ENCODE measurements at places on chromosomes 7 and 10.

DNA sequence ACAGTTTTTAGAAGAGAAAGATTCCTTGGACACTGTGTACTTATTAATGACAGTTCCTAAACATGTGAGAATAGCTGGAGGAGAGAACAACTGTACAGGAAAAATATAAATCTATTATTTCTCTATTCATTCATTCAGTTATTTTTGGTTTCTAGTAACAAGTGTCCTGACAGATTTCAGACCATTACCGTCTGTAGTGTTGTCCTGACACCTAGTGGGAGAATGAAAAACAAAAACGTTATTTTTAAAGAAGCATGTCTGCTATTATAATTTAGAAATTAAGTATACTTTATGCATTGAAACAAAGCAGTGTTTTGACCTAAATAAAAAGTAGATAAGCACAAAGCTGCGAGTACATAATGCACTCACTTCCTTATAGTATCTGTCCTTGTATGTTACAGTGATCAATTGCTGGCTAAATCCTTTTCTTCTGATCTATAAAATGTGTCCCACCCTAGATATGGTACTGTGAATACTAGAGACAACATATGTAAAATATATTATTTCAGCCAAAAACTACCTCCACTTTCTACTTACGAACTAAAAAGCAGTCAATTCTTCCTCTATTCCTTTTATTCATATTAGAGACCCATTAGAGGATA is 575.6 kb downstream of the ARL4A start:
- no peak for DNase-seq

DNA sequence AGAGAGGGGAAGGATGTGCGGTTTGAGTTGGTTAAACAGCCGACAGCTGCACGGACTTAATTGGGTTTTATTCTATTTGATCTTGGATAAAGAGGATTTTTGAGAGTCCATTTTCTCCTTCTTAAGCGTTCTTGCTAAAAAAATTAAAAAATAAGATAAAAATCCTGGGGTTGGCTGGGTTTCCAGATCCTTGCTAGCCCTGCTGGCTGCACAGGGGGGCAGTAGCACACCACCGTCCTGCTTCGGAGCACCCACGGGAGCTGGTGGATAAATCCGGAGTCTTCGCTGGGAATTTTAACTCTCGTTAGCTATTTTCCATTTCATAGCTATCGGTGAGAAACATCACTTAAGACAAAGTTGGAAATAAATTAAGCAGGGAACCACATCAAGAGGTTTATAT is 792.0 kb downstream of the TYW1 start:
- no peak for DNase-seq

- DNase-seq, result no peak
These were observed 259.8 kb upstream of the MAGI2 start for GRCh38 chr7:79713276-79713675.

- DNase-seq, result no peak
These were observed 3.9 kb upstream of the IQUB start for GRCh38 chr7:123538189-123538714.

DNA sequence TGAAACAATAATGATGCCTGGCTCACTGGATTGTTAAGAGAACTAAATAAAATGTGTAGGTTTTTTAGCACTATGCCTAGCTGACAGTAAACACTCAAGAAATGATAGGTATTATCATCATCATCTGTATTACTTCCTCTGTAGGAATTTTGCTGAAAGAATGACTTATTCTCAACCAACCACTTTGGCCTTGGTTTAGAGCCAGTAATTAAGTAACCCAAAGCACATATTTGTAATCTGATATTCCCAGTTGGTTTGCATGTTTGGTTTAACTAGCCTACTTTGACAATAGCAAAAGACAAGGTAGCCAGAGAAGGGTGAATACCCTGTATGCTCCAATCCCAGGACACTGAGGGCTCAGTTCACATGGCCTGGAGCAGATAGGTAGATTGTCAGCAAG is 34.4 kb downstream of the BCAP29 start:
- no peak for DNase-seq

- no peak for DNase-seq
These were observed 55.3 kb downstream of the CSGALNACT2 start for GRCh38 chr10:43193496-43194080.

DNA sequence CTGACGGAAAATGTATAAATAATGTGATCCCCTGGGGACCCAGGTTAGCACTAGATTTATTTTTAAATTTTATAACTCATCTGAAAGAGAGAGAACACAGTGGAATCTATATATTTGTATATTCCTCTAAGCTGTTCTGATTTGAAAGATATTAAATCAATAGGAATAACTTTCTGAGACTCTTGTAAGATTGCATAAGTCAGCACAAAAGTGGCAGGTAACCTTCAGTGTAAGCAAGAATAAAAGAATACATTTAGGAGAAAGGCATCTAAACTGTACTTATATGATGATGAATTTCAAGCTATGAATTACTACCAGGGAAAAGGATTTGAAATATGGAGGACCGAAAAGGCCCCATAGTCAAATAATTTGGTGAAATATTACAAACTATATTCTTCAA is 112.8 kb downstream of the TBXAS1 start:
- DNase-seq, result no peak

GRCh38 chr7:149559711-149560110 is 62.1 kb upstream of the ZNF746 start:
- DNase-seq, result no peak

DNA sequence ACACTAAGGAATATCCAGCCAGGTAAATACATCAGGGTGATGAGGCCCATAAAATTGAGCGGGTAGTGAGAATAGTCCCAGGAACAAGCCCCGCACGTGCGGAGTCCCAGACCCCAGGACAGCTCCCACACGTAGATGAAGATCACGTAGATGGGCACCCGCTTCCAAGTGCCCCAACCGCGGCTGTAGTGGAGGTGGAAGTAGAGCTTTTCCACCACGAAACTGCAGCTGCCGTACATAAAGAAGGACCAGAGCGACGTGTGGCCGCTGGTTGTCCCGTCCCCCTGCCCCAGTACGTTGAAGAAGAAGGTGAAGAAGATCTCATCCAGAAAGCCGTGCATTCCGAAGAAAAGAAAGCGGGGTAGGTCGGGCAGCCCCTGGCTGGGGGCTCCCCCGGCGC is 948 bp downstream of the TMEM229A start:
- DNase-seq, result no peak

DNA sequence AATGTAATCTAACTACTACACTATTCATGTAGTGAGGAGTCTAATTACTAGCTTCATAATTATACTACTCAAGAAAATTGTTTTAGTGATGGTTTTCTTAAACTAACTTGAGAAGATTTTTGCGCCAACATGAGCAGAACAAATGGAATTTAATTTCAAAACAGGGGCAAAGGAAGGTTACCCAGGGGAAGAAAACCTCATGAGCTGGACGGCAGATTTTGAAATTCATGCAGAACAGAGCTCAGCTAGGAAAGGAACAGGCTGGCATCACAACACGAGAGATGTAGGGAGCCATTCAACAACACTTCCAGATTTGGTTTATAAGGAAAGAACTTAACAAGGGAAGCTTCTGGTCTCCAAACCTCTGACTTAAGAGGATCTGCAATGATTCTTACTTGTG is 235.3 kb upstream of the PRKCQ start:
- DNase-seq, result no peak

DNA sequence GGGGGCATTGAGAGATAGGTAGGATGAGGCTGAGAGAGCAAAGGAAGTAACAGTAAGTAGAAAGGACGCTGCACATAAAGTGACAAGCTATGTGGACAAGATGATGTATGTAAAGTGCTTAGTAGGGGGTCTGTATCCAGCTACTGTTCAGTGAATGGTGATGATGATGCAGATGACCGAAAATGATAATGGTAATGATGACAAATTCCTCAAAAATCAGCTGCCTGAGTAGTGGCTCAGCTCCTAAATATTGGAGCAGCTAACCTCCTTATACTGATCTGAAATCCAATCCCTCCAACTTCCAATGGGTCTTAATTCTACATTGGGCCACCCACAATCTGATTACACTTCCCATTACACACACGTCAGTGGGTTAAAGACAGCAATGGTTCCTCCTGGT is 27.1 kb upstream of the KCNMA1 start:
- no peak for DNase-seq

DNA sequence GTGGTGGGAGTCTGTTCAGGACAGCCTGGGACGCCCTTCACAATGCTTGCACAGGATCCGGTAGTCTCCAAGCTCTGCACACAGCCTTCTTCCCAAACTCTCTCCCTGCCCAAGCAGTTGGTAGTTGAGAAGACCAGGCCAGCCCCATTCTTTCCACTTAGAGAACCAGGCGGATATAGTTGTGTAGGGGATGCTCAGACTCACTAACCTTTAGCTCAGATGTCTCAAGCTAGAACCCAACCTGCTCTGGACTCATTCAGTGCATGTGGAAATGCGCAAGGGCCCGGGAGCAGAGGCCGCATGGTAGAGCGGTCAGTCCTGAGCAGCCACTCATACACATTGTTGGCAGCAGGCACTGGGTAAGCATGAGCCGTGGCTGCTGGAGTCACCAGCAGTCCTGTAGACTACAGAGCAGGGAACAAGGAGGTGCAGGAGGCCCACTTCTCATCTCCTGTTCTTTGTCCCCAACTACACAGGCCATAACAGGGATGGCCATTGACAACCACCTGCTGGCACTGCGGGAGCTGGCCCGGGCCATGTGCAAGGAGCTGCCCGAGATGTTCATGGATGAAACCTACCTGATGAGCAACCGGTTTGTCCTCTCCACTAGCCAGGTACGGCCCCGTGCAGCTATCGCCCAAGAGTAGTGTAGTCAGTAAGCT is 17.2 kb upstream of the C10orf53 start:
- DNase-seq, result no peak

All from activated CD8-positive, alpha-beta memory T cell treated with anti-CD3 and anti-CD28 coated beads, Interleukin-2, amount 50 U/mL, for 48 hours (primary cell).